ENCODE measurements at places on chromosomes 1 and 21. TPM values are rescaled to one million over a fixed set of nuclear protein-coding genes. Genes with fewer than 3 reads are reported as not detected.

The SH3BGR gene
- polyA plus RNA-seq = 4.4 TPM

The AGT gene
- polyA plus RNA-seq = 21.5 TPM

The GABRD gene
- polyA plus RNA-seq = 0.28 TPM

The FTCD gene
- 0.38 TPM for polyA plus RNA-seq

The MCOLN3 gene
- polyA plus RNA-seq = 1.1 TPM

The PDZK1 gene
- polyA plus RNA-seq = 0.07 TPM

The CA6 gene
- 0.04 TPM for polyA plus RNA-seq

The RGS1 gene
- 3.9 TPM for polyA plus RNA-seq

The CYP4A11 gene
- not detected for polyA plus RNA-seq

The MR1 gene
- 4.9 TPM for polyA plus RNA-seq

The SLC5A3 gene
- polyA plus RNA-seq = 3.3 TPM

The CXADR gene
- 0.11 TPM for polyA plus RNA-seq

The TRIM58 gene
- 0.11 TPM for polyA plus RNA-seq

The CERS2 gene
- polyA plus RNA-seq = 86.8 TPM

The ELAVL4 gene
- polyA plus RNA-seq = 0.12 TPM

The MASP2 gene
- polyA plus RNA-seq = 0.04 TPM

The PCBP3 gene
- polyA plus RNA-seq = 1.7 TPM

The ITLN2 gene
- polyA plus RNA-seq = 8.9 TPM

The CCDC181 gene
- 0.30 TPM for polyA plus RNA-seq

The TNFSF4 gene
- polyA plus RNA-seq = 0.32 TPM

The BEND5 gene
- polyA plus RNA-seq = 2.8 TPM

The THEM5 gene
- polyA plus RNA-seq = not detected

The CYP4A22 gene
- 0.10 TPM for polyA plus RNA-seq

The HSPA6 gene
- polyA plus RNA-seq = 49.1 TPM

The TNNT2 gene
- polyA plus RNA-seq = 1.1 TPM

The KRTAP21-2 gene
- polyA plus RNA-seq = not detected

The CYP4X1 gene
- polyA plus RNA-seq = 3.1 TPM

The CELA3A gene
- polyA plus RNA-seq = 5.3 TPM

The OLIG2 gene
- not detected for polyA plus RNA-seq

The ZMPSTE24 gene
- 10.3 TPM for polyA plus RNA-seq

The LRRC53 gene
- polyA plus RNA-seq = not detected

The SYCP1 gene
- not detected for polyA plus RNA-seq

The ASPM gene
- polyA plus RNA-seq = 0.09 TPM

The PADI1 gene
- polyA plus RNA-seq = not detected

The ADPRS gene
- polyA plus RNA-seq = 19.8 TPM

The LCA5L gene
- polyA plus RNA-seq = 0.79 TPM

The DISP1 gene
- 1.9 TPM for polyA plus RNA-seq

The IGSF21 gene
- polyA plus RNA-seq = 0.46 TPM

The VANGL2 gene
- polyA plus RNA-seq = 0.58 TPM

The CHI3L2 gene
- 16.9 TPM for polyA plus RNA-seq

The PTAFR gene
- polyA plus RNA-seq = 6.6 TPM

The CD1B gene
- polyA plus RNA-seq = not detected

The RAP1GAP gene
- polyA plus RNA-seq = 0.45 TPM

The AADACL4 gene
- 1.2 TPM for polyA plus RNA-seq

The TMEM53 gene
- polyA plus RNA-seq = 9.0 TPM

The TFF2 gene
- polyA plus RNA-seq = 36.8 TPM

The ELAPOR1 gene
- polyA plus RNA-seq = 71.0 TPM

The RNU1-2 gene
- not detected for polyA plus RNA-seq

The KLHDC9 gene
- 1.5 TPM for polyA plus RNA-seq

The ALX3 gene
- polyA plus RNA-seq = not detected

The OLFM3 gene
- polyA plus RNA-seq = not detected

The FCRL1 gene
- 0.58 TPM for polyA plus RNA-seq
